ENCODE measurements at places on chromosomes 5 and 9.

DNA sequence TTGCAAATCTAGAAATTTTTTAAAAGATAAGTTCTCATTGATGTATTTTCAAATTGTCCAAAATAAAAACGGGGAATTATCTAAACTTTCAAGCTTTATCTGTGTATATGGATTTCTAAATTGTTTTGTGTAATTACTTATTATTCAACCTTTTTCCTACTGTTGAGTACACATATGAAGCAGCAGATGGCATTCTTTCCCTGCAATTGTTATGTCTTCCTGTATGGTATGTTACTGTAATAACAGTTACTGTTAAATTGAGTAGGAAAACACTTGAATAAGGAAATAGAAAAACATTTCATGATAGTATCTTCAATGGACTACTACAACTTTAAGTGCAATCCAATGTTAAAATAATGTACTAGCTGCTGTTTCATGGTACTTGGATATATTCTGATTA, 124.8 kb downstream of the RANBP17 start:
- no peak for DNase-seq

DNA sequence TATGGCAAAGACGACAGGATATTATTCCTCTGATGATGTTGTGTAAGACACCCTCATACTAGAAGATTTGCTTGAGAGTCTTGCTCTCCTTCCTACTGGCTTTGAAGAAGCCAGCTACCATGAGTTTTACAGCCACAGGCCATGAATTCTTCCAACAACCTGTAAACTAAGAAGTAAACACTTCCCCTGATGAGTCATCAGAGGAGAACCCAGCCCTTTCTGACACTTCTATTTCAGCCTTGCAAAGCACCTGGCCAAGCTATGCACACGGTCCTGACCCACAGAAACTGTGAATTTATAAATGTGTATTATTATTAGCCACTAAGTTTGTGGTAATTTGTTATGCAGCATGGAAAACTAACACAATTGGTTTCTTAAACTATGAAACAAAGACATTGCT, 288.8 kb upstream of the ADAMTSL1 start:
- no peak for DNase-seq

GRCh38 chr9:128091144-128091543, 23.1 kb downstream of the SLC25A25 start:
- no peak for DNase-seq

DNA sequence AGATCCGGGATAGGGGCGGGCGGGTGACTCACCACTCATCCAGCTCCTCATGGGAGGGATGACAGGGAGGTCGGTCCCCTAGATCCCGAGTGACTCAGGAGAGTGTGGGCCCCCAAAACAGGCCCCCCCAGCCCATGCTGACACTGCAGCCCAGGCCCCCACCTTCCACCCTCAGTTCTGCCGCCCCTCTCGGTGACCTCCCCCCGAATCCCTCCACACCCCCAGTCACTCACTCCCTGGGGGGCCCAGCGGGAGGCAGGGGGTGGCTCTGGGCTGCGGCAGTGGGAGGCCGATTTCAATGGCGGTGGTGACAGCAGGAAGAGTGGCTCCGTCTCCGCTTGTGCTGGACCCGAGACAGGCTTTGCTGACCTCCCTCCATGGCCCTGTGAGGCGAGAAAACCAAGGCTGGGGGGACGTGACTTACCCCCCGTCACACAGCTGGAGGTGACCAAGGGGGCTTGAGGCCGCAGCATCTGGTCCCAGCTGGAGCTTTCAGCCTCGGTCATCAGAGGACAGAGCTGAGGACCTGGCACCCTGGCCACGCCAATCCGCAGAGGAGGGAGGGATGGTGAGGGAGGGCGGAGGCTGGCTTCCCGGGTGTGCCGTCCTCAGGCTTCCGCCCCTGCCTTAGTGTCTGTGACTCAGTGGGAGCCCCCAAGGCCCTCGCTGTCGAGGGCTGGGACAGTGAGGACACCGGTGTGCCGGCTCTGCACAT, 9.0 kb downstream of the GPSM1 start:
- DNase-seq, result no peak

DNA sequence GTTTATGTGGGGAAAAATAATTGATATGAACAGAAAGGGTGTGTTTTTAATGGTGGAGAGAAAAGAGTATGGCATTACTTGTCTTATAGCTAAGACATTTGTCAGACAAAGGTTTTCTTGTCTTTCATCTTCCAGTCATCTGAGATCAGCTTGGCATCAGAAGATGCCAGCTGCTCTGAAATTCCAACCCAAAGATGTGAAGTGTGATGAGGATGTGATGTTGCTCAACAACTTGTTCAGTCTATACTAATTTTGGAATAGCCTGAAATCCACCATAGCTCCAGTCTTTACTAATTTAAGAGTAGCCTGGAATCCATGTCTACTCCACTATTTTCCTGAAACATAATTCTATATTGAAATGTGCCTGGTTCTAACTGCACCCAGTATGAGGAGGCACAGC, 182.3 kb downstream of the CFAP90 start:
- DNase-seq, result no peak

DNA sequence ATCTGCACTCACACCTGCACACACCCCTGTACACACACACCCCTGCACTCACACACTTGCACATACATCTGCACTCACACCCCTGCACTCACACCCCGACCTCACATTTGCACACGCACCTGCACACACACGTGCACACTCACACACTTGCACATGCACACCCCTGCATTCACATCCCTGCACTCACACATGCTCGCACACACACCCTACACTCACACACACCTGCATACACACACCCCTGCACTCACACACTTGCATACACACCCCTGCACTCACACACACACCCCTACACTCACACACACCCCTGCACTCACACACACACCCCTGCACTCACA, 27.5 kb downstream of the GLT6D1 start:
- no peak for DNase-seq

GRCh38 chr5:113451797-113452196, 17.0 kb upstream of the TSSK1B start:
- DNase-seq, result no peak

DNA sequence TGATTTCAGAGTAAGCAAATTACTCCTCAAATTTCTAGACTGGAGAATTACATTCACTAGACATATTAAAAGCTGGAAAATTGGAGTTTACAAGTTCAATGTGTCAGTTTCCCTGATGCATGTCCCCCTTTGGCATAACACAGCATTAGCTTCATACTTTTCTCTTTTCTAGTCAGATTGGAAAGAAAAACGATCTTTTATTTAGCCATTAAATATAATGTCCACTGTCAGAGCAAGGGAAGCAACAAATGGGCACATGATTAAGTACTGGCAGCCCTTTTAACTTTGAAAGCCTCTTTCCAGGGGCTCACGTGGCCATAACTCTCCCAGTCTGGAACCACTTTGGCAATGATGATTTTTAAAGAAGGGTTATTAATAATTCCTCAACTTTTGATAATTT, 203.3 kb downstream of the KCNN2 start:
- no peak for DNase-seq

- no peak for DNase-seq
Observed at GRCh38 chr5:147036691-147037245, 158.2 kb upstream of the PPP2R2B start.

- no peak for DNase-seq
Observed at GRCh38 chr9:134887686-134888602, 7.3 kb downstream of the FCN2 start.

- no peak for DNase-seq
Observed at GRCh38 chr9:98241357-98242300, 13.8 kb downstream of the TBC1D2 start.

GRCh38 chr5:33737284-33737683, 154.5 kb downstream of the ADAMTS12 start:
- no peak for DNase-seq

- DNase-seq, result no peak
Observed at GRCh38 chr9:123310551-123311249, 42.3 kb upstream of the STRBP start.

- DNase-seq, result no peak
Observed at GRCh38 chr5:157978061-157978460, 119.1 kb upstream of the CLINT1 start.

GRCh38 chr5:62268792-62269191, 37.2 kb upstream of the KIF2A start:
- DNase-seq, result no peak

DNA sequence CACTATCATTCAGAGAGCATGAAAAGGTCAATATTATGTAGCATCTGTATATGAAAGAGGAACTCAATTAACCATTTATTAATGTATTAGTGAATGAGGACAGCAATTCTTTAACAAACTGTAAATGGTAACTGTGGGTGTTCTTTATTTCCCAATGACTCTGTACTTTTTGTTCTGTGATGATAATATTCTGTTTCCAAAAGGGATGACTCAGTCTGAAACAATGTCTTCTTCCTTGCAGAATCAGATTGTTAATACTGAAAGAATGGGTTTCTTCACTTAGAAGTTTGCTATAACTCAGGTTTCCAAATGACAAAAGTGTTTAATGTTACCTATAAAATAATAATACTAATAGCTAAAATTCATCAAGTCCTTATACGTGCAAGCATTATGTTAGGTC, 1518.7 kb upstream of the WWC1 start:
- no peak for DNase-seq

DNA sequence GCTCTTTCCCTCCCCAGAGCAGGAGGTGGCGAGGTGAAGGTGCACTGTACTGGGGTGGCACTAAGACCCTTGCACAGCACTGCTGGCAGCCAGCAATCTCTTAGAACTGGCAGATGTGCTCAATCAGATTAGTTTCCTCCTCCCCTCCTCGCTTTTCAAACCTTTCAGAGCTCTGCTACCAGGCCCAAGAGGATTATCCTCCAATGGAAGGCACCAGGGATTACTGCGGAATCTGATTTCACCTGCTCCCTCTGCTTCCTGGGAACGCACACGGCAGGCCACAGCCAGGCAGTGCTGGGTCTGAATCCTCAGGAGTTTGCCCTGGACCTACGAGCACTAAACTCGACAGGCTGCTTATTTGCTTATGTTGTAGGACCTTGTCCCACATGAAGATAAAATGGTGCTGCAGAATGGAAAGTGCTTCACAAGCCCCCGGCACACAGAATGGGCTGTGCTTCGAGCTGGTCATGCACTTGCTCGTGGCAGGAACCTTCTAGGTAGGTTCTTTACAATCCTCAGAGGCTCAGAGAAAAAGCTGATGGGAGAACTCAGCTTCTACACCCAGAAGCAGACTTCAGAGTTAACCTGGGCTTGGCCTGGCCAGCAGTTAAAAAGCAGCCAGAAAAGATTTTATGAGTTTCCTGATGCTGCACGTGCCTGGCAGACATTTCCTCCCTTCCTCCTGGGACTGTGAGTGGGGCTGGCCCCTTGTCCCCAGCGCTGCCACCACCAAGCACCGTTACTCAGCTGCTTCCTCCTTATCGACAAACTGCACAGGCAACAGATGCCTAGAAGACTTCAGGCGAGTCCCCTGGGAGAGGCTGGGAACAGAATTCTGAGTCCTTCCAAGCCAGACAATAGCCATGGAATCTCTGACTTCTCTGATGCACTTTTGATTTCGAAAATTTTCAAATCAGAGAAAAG, 33.1 kb downstream of the FABP6 start:
- DNase-seq, result no peak

DNA sequence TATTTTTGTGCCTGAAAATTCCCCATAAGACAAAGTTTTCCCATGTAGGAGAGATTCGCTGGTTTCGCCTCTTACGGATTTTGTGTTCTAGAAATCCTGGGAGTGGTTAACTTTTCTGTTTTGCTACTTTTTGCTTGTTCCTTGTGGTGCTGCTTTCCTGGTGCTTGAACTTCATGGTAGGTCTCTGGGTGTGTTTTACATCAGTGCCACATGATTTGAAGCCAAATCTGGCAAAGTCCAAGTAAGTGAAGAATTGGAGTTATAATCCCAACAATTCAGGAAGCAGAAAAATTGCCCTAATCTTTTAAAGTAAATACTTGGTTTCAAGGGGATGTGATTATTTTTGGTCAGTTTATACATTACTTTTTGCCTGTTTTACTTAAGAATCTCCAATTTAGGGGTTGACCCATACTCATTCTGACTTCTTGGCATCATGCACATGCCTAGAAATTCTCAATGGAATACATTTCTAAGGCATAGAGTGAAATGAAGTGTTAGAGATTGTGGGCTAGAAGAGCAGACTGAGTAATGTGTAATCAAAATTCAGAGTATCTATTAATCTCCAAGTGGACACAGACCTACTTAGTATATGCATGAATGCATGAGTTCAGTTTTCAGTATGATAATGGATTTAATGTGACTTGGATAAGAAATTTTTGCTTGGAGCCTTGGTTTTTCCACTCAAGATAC, 189.7 kb downstream of the CSNK1G3 start:
- DNase-seq, result no peak

GRCh38 chr9:29208670-29209069, 1635.4 kb upstream of the C9orf72 start:
- DNase-seq, result no peak

Data from activated naive CD4-positive, alpha-beta T cell (primary cell).